ENCODE measurements at places on chromosomes 1 and 21.

DNA sequence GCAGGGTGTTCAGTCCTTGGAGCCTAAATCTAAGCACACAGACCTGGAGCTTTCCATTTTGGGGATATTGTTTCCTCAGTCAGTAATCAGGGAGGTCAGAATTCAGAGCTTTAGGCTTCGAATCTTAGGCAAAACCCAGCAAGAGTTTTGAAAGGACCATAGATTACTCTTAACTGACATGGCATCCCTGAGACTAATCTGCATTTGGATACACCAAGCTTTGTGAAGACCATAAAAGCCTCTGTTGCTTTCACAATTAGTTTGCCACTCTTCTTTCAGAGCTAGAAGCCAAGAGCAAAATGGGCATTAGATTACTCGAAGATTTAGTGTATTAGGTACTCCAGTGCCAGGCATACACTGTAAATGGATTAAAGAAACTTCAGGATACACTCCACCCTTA is 131.8 kb upstream of the GREM2 start:
- DNase-seq, result no peak

- no peak for DNase-seq
Measured at GRCh38 chr1:45806129-45806528, 2.7 kb downstream of the MAST2 start.

GRCh38 chr1:34476371-34476770 is 278.5 kb upstream of the GJB5 start:
- no peak for DNase-seq

- peak; percentile 89 for DNase-seq
Measured at GRCh38 chr1:155062702-155063411, 683 bp upstream of the EFNA4 start.

- no peak for DNase-seq
Measured at GRCh38 chr1:210311726-210312493, 16.8 kb upstream of the HHAT start.

- DNase-seq, result no peak
Measured at GRCh38 chr21:38599381-38599975, 101.2 kb upstream of the ERG start.

- DNase-seq, result no peak
Measured at GRCh38 chr1:30650038-30650967, 73.1 kb downstream of the MATN1 start.

DNA sequence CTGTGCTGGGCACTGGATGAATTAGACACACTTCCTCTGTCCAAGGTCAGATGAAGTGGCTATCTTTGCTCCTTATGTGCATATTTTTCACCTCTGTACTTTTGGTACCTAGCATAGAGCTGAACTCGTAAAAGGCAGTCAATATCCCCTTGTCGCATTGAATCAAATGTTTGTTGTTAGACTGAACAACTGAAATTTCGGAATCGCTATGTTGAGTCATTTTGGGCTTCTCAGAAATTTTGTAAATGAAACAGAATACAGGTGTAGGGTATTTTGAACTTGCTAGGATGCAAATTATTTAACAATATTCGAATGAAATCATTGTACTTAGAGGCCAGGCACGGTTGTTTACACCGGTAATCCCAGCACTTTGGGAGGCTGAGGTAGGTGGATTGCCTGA is 48.0 kb downstream of the PDE4B start:
- DNase-seq, result no peak

Data from spleen (tissue), 13 donors.